Naive thymus-derived CD8-positive, alpha-beta T cell (primary cell): ENCODE measurements at places on chromosomes 6 and 20. TPM values are rescaled to one million over a fixed set of nuclear protein-coding genes. Genes with fewer than 3 reads are reported as not detected.

GRCh38 chr20:59662161-59662560 lies 57.8 kb downstream of the PHACTR3 start:
- peaks cover 25% of the 10 kb centered on the region for H3K36me3 ChIP-seq
- H3K27me3 ChIP-seq = peaks cover 35% of the 10 kb centered on the region
- H3K4me1 ChIP-seq = no peaks in the 10 kb centered on the region
- H3K4me3 ChIP-seq = no peak overlapping the region
- no peak overlapping the region for H3K27ac ChIP-seq
- no peak for DNase-seq

GRCh38 chr20:38536310-38536709 lies 44.7 kb upstream of the ADIG start:
- DNase-seq = no peak
- H3K27me3 ChIP-seq = no peaks in the 10 kb centered on the region
- no peaks in the 10 kb centered on the region for H3K4me1 ChIP-seq
- H3K36me3 ChIP-seq = peaks cover 11% of the 10 kb centered on the region
- no peak overlapping the region for H3K27ac ChIP-seq

DNA sequence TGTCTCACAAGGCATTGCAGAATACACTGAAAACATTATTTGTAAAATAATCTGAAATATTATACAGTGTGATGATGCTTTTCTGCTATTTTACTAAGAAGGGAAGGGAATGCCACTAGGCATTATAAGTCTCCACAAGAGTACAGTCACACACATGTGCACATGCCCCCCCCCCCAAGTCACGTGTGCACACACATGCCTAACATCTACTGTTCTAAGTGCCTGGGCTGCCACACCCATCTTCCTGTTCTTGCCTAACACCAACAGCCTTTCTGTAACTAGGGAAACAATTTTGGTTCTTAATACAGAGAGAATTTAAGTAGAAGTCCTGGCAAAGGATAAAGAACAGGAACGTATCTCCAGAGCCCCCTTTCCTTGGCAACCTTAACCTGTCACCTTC lies 58.2 kb upstream of the BCLAF1 start:
- H3K36me3 ChIP-seq = no peaks in the 10 kb centered on the region
- no peaks in the 10 kb centered on the region for H3K4me1 ChIP-seq
- no peak for DNase-seq
- H3K4me3 ChIP-seq = no peak overlapping the region

GRCh38 chr6:154450498-154450897 lies 60.0 kb downstream of the CNKSR3 start:
- H3K36me3 ChIP-seq = no peaks in the 10 kb centered on the region
- H3K4me3 ChIP-seq = no peak overlapping the region
- DNase-seq = no peak
- H3K27me3 ChIP-seq = no peaks in the 10 kb centered on the region

DNA sequence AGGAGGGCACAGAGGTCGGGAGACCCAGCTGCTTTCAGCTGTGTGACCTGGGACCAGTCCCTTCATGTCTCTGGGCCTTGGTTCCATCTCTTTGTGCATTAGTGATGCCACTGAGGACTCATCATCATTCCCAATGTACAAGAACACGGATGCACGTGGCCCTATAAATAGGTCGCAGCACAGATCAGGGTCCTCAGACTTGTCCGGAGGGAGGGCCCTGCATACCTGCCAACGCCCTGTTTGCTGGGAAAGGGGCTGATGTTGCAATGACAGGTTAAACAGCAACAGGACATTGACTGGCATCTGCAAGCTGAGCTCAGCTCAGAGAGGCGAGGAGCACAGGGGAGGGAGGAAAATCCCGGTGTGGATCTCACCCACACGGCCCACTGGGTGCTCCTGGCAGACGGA lies 21.8 kb downstream of the TGM2 start:
- H3K27me3 ChIP-seq = peaks cover 3% of the 10 kb centered on the region
- H3K4me1 ChIP-seq = no peaks in the 10 kb centered on the region
- DNase-seq = no peak
- H3K36me3 ChIP-seq = no peaks in the 10 kb centered on the region
- no peak overlapping the region for H3K27ac ChIP-seq
- H3K4me3 ChIP-seq = no peak overlapping the region

DNA sequence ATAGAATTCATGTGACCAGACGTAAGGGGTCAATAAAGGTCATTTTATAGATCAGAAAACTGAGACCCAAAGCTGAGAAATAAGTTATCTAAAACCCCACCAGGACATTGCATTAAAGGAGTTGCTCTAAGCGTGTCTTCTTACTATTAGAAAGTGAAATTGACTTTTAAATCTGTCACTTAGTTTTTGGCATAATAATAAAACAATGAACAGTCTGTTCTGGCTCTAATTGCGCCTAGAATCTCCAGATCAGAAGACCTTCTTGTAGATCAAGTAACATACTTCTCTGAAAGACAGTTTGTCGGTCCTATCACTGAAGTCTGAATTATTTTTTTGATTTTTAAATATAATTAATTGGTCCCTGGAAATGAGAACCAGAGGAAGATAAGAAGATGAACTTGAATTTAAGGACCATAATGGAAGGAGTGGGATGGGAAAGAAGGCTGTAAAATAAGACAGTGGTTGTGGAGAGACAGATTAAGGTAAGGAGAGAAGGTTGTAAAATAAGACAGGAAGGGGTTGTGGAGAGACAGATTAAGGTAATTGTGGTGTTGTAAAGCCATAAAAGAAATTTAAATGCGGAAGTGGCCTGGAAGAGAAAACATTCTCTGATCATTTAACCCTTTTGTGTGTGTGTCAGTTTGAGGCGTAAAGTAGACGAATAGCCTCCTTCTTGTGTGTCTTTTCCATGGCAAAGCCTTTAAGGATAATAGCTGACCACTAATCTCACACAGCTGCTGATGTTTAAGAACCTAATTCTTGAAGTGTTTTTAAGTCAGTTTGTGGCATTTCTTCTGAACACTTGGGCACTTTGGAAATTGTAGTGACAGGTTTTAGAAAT lies 20.1 kb downstream of the TOP1 start:
- no peaks in the 10 kb centered on the region for H3K36me3 ChIP-seq
- peak overlapping the region; percentile 84 for H3K27ac ChIP-seq
- peaks cover 92% of the 10 kb centered on the region for H3K4me1 ChIP-seq
- no peaks in the 10 kb centered on the region for H3K27me3 ChIP-seq

GRCh38 chr6:7183707-7184106 lies 75.9 kb downstream of the RREB1 start:
- peaks cover 13% of the 10 kb centered on the region for H3K4me1 ChIP-seq
- DNase-seq = no peak

DNA sequence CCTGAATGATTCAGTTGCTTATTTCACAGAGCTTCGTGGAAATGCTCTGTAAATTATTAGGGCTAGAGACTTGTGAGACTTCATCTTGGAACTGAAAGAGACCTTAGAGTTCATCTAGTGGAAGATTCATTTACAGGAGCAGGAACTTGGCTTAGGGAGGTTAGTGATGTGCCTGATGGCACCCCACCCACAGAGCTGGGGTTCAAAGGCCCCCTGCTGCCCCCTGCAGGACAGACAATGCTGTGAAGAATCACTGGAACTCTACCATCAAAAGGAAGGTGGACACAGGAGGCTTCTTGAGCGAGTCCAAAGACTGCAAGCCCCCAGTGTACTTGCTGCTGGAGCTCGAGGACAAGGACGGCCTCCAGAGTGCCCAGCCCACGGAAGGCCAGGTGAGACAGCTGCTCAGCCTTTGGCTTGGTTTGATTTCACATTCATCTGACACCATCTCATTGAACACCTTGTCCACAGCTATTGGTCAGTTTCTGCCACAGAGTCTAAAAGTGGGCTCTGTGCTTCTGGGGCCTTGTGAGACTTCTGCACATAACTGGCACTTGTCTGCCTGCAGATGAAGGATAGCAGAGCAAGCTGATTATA lies 25.1 kb downstream of the MYBL2 start:
- H3K27ac ChIP-seq = no peak overlapping the region
- H3K36me3 ChIP-seq = no peaks in the 10 kb centered on the region
- DNase-seq = peak; percentile 46
- no peaks in the 10 kb centered on the region for H3K27me3 ChIP-seq
- no peak overlapping the region for H3K4me3 ChIP-seq

Gene TRIM31
- polyA plus RNA-seq = not detected

Gene SNRPB
- polyA plus RNA-seq = 245 TPM

Gene HEY2
- polyA plus RNA-seq = 0.18 TPM
